ENCODE measurements at places on chromosomes 11 and 22.

GRCh38 chr22:39594411-39594810, 23.9 kb downstream of the CACNA1I start:
- no peak for DNase-seq

GRCh38 chr11:93034031-93034722, 64.7 kb downstream of the MTNR1B start:
- no peak for DNase-seq

DNA sequence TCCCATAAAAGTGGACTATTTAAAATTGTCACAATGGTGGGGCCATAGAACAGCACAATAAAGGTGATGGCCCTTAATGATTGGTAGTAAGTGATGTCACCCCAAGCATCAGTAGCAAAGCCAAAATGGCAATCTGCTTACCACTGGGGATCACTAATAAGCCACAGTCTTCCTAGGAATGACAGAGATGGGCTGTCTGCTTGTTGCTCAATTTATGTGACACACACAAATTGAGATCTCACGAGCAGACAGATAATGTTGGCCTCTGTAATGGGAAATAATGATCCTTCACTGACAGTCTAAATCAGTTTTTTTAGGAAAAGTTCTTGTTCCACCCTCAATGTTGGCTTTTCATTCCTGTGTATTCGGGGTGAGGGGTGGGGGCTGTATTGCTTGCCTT, 515.1 kb downstream of the BRD1 start:
- DNase-seq = peak; percentile 17

DNA sequence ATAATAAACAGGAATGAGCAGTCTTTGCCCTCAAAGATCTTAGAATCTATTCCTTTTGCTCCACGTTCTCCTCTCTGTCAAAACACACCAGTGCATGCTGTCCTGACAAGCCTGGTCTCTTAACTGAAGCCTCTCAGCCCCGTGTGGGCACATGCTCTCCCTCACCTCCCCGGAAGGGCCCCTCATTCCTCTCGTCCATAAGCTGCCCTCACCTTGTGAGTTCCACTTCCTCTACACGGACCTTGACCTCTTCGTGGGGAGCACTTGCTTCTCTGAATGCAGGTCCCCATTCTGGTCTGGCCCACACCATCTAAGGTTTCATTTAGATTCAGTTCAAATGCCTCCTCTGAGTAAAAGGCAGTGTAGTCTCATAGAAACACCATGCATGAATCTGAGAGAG, 412.3 kb upstream of the SYN3 start:
- DNase-seq = no peak

- DNase-seq = no peak
Measured at GRCh38 chr11:118939953-118940598, 14.3 kb upstream of the BCL9L start.

- DNase-seq = no peak
Measured at GRCh38 chr22:47632701-47633100, 870.3 kb downstream of the TBC1D22A start.

DNA sequence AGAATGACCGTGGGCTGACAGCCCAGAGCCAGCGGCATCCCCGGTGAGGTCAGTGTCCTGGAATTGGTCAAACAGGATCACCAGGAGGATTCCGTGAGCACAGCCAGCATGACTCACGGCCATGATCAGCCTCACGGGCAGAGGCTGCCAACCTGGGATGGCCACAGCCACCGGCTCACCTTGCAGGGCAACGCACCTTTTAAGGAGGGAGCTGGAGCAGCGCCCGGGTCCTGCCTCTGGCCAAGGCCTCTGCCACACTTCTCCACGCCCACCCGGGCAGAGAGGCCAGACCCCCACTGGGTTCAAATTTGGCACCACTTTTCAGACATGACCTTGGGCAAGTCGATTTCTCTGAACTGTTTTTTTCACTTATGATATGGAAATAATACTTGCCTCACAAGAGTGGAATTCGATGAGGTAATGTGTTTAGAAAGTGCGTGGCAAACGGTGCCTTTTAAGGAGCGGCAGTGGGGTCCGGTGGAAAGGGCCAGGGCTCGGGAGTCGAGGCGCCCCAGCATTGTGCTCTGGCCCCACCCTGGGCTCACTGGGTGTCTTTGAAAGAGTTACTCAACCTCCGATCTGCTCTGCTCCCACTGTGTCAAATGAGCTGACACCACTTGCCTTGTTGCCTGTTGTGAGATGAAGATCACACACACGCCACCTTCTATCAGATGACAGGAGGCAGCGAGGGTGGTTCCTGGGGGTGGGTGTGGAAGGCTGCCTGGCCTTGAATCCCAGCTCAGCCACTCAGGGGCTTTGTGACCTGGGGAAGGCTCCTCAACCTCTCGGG, 16.0 kb downstream of the TXN2 start:
- DNase-seq = peak; percentile 90

DNA sequence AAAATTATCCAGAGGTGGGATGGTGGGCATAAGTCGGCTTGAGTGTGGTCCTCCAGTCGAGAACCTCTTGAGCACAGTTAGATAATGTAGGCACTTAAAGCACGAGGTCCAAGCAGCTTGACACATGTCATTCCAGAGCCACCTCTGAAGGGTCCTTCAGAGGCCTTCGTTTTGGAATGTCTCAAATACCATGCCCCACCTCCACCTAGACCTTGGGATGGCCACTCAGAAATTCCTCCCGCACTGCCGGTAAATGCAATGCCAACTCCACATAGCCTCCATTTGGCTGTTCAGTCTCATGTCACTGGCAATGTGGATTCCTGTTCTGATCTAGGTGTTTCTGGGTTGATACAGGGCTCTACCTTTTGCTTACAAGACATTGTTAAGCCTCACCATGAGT, 43.9 kb downstream of the BDNF start:
- DNase-seq = no peak

DNA sequence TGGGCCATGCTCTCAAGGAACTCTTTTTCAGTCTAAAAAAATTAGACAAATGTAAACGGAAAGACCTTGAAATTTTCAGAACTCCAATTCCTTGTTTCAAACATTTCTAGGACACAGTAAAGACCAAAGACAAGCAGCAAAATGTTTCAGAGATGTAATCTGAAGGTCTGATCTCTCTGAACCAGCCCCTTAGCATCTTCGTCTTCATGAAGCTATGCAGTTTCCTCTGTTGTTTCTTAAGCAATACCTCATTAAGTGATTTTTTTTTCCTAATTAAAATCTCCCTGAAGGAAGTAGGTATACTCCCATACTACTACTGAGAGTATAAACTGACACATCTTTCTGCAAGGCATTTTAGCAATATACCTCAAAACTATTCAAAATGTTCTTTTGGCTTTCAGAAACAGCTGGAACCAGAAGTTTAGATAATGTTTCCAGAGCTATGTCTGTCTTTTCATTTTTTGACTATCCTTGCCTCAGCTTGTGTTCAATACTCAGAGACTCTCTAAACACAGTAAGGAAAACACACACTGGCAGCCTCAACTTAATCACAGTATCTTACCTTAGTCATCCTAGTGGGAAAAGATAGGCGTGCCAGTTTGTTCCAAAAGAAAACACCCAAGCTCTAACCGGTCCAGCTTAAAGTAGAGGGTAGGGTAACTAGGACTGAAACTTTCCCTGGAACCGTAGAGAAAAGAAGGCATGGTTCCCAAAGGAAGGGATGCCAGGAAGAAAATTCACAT, 25.1 kb downstream of the SBF2 start:
- DNase-seq = no peak

DNA sequence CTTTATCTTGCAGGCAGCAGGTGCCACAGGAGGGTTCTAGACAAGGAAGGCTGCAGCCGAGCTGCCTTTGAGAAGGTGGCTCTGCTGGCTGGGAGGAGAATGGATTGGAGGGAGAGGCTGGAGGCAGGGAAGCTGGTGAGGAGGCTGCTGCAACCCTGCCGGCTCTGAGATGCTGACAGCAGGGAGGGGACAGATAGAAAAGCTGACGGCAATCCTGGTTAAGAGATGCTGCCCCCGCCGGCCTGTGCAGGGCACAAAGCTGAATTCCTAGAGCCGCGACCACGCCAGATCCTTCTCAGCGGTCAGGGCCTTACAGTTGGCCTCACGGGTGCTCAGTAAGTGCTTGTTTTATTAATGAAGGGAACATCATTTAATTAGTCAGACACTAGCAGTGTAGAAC, 105.4 kb downstream of the CACNA1I start:
- DNase-seq = no peak

DNA sequence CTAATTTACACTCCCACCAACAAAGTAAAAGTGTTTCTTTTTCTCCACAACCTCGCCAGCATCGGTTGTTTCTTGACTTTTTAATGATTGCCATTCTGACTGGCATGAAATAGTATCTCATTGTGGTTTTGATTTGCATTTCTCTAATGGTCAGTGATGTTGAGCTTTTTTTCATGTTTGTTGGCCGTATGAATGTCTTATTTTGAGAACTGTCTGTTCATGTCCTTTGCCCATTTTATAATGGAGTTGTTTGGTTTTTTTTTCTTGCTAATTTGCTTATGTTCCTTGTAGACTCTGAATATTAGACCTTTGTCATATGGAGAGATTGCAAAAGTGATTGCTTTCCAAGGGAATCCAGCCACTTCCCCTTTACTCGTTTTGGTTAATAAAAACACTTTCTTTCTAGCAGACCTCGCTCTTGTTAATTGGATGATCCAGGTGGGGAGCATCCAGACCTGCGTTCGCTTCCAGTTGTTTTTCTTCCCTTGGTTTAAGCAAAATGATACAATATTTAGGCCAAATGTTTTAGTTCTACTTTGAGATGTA, 17.1 kb upstream of the APOL4 start:
- DNase-seq = no peak

DNA sequence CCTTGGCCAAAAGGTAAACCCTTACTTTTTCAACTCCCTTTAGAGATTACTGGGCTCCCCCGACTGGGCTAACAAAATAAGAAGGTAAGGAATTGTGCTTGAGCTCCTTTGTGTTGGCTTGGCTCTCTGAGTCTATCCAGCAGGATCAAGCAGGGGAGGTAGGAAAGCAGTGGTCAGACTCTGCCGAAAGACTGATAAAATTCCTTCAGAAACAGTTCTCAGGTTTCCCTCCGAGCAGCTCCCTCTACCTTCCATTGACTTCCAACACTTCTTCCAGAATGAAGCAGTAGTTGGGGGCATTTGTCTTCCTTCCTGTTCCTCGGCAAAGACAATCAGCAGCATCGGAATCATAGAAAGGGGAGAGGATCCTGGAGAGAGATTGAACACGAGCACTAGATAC, 16.1 kb upstream of the CARD18 start:
- DNase-seq = no peak

- DNase-seq = no peak
Measured at GRCh38 chr11:88179141-88179540, 3.9 kb upstream of the RAB38 start.

DNA sequence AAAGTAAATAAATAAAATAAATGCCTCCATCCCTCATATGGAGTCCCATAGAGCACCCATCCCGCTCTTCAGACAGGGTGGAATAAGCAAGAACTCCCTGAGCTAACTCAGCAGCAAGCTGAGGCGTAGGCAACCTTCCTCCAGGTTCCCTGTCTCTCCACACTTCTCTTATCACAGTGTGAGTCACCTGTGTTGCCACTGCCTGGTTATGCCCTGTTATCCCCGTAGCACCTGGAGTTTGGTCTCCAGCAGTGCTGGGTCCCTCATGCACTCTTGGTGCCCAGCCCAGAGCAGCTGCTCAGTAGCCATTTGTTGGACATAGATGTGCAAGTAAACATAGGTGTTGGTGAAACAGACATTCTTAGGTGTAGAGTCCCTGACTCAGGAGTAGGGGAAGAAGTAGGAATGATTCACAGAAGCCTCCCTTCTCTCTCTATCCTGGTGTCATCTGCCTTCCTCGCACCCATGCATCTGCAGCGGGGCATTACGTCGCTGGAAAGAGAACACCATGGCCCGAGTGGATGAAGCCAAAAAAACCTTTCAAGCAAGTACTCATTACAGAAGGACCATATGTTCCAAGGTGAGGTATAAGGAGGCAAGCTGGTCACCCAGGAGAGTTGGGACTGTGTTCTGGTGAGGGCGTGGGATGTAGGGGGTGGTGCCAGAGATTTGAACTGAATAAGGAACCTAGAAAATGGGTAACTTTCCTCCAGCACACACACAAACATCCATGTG, 56.0 kb downstream of the PISD start:
- no peak for DNase-seq

DNA sequence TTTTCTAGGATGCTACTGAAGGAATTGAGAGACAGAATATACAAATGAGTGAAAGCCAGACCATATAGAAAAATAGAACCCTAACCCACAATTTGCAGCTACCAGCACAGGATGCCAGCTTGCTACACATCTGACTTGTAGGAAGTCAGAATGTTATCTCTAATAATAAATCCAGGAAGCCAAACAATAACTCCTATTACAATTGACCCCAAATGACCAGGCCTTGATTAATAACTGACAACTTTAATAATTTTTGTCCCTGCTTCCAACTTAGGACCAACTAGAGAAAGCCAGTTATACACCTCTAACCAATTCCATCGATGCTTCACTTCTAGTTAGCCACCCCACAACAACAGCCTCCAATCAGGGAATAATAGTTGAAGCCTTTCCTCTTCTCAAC, 193.4 kb downstream of the CASP12 start:
- DNase-seq = no peak

DNA sequence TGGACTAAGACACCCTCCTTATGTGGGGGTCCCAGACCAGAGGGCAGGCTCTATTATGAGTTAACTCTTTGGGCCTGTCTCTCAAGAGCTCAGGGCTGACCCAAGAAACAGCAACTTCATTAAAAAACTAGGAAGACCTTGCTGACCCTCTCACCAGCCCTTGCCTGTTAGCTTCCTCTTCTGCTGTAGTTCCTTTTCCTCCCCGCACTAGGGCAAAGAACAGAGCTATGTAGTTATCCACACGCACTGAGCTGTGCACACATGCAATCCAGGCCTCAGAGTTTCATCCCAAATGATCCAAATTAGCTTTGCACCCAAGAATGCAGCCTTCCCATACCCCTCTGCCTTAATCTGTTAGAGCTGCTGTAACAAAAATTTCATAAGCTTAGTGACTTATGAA, 539.6 kb upstream of the CADM1 start:
- DNase-seq = no peak
